ENCODE measurements at places on chromosomes 2 and 18.

- no peak for DNase-seq
Observed at GRCh38 chr18:79875531-79875919, 75.9 kb downstream of the SLC66A2 start.

DNA sequence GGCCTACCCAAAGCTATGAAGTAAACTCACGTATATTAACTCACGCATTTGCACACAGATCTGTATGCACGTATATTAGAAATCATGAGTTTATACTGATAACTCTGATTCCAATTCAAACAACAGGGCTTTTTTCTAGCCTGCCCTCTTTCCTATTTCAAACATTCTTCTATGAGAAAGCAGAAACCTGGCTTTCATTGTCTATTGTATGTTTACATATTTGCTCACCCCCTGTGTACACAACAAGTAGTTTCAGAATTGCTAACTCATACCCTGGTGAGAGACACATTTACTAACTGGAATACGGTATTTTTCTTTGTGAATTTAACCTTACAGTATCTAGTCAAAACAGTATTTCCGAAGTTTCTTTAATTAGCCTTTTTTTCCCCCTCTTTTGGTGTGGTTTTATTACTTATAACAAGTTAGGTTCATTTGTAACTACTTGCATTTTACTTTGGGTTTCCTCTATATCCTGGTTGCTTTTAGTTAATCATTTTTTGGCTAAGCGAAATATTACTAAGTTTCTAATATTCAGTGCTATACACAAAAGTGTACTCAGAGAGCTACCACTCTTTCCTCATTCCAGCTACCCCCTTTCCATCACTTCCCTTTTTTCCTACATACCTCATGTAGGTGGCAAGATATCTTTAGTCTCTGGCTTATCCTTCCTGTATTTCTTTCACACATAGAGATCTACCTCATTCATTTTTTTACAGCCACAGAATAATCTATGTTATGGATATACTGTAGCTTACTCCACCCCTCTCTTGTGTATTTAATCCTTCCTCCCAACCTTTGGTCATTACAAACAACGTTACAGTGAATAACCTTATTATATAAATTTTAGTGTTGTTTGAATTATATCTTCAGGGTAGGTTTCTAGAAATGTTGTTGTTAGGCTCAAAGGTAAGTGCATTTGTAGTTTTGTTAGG lies 112.7 kb upstream of the BCL2L11 start:
- DNase-seq: no peak

DNA sequence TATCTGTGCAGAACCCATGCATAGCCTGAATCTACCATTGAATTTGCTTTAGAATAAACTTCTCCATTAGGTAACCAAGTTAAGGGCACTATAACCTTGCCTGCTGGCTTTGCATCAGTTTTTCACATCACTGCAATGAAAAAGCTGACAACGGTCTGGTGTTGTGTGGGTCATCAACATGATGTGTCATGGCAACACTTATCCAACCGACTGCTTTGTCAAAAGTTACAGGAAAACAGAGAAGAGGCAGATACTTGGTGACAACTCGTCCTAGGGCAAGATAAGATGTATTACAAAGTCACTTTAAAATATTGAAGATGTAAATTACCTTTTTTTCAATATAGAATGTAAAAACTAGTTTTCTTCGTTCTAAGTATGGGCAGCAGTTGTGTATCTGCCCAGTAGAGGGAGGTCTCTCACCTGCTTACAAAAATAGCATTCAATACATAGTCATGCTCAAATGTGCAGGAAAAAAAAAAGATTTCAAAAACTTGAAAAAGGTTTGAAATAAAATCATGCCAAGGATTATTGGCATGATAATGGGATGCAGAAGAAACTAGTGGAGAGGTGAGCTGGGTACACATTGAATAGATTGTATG lies 96.3 kb downstream of the EVA1A start:
- DNase-seq: peak; percentile 20

- DNase-seq: no peak
Observed at GRCh38 chr18:62187543-62188510, 772 bp downstream of the RELCH start.

DNA sequence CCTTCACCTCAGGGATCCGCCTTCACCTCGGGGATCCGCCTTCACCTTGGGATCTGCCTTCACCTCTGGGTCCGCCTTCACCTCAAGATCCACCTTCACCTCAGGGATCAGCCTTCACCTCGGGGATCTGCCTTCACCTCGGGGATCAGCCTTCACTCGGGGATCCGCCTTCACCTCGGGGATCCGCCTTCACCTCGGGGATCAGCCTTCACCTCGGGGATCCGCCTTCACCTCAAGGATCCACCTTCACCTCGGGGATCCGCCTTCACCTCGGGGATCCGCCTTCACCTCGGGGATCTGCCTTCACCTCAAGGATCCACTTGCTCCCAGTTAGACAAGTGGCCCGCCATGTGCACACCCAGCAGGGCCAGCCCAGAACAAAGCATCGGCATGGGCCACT lies 7.3 kb downstream of the KIF1A start:
- DNase-seq: no peak

Data from HTR-8/SVneo (cell line).